ENCODE measurements at places on chromosomes 7 and 10. TPM values are rescaled to one million over a fixed set of nuclear protein-coding genes. Genes with fewer than 3 reads are reported as not detected.
A peak's percentile ranks its signal among the peaks of the same experiment; 100 is the strongest.

GRCh38 chr10:110553905-110554304 lies 13.6 kb upstream of the SMC3 start:
- no peak for DNase-seq

DNA sequence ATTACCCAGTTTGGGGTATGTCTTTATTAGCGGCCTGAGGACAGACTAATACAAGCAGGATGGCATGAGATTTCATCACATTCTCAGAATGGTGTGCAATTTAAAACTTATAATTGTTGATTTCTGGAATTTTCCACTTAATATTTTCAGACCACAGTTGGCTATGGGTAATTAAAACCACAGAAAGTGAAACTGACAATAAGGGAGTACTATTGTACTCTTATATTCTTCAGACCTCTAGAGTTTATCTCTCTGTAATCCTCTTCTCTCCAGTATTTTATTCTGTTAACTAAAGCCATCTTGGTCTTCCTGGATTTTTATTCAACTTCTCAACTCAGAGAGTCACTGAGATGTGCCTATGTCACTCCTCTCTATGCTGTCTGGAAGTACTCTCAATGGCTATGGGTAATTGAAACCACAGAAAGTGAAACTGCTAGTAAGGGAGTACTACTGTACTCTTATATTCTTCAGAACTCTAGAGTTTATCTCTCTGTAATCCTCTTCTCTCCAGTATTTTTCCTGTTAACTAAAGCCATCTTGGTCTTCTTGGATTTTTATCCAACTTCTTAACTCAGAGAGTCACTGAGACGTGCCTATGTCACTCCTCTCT lies 118.3 kb downstream of the PPP1R17 start:
- DNase-seq = no peak

The NRCAM gene
- total RNA-seq = 4.6 TPM

- no peak for DNase-seq
These were observed 863 bp downstream of the ST8SIA6 start for GRCh38 chr10:17453373-17454091.

The PNLIP gene
- total RNA-seq = not detected

DNA sequence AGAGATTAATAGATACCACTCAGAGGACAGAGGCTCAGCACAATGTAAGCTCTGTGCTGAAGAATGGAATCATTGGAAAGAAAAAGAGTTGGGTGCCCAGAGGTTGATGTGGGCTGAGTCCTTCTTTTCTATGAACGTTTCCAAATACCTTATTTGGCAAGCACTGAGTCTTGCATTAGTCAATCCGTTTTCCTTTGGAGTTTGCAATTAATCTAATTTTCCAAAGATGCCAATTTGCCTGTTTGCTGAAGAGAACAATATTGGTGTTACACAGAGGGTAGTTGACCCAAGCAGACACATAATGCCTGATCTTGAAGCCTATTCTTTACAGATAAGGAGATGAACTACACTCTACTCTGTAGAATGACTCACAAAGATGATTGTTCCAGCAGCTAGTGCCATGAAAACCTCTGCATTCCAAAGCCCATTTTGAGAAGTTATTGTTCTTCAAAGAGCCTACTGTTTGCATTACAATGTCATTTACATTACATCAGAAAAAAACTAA lies 55.4 kb upstream of the MET start:
- DNase-seq = no peak

DNA sequence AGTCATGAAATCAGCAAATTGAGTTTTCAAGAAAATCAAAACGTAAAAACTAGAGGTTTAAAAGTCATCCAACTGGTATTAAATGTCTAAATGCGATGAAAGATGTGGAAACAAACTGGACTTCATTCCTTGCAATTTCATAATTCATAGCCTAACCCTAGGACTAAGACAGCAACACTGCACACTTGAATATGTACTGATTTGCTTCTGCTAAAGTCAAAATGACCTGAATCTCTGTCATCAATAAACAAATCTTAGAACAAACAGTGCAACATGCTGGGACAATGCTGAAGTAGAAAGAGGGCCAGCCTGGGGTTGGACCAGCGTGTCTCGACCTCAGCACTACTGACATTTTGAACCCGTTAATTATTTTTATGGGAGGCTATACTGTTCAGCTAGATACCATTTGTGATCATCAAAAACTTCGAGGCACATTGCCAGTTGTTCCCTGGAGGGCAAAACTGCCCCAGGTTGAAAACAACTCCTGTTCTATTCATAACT lies 47.1 kb downstream of the MYOF start:
- DNase-seq = no peak

DNA sequence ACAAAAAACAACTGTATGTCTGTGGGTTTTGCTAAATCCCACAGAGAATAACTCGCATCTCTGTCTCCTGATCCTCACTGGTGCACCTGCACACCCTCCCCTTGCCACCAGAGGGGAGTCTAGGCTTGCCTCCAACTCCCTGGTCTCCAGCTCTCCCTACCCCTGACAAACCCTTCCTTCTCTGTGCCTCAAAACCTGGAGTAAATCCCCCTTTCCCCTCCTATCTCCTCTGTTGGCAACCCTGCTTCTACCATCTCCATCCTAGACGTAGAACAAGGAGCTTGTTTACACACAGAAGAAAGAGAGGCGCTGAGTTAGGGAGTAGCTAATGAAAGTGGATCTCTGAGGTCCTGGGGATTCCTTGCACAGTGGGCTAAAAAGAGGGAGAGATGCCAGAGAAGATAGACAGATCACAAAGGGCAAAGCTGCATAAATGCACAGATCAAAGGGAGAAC lies 6.0 kb downstream of the MBLAC1 start:
- peak; percentile 80 for DNase-seq

DNA sequence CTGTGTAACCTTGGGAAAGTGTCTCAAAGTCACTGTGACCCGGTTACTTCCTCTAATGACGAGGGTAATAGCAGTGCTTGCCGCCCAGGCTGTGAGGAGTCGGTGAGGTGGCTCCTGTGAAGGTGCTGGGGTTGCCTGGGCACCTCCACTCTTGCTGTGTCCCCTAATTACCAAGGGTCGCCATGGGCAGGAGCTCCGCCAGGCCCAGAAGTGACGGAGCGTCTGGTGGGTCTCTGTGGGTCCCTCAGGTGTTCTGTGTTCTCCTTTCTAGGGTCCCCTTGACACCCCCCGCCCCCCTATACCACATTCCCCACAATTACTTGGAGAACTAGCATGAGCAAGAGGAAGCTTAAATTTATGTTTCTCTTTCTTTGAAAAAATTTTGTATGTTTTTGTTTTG lies 161.5 kb downstream of the WDR37 start:
- DNase-seq = no peak

The PDE6C gene
- total RNA-seq = not detected

DNA sequence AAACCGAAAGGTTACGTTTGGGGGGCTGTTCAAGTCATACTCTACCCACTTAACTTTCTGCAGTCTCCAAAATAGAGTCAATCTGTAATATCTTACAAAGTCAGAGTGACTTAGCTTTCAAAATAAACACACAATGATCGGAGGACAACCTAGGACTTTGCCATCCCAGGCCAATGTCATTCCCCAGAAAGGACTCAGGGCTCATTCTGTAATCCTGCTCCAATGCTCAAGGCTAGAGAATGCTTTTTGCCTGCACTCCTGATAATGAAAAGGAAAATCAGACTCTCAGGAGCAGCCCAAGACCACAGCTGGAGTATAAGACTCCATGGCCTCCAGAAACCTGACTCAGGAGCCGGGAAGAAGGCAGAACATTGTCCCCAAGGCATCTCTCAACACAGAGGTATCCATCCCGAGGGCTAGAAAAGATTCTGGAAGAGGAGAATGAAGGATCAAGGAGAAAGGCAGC lies 28.5 kb upstream of the ASCC1 start:
- DNase-seq = no peak

DNA sequence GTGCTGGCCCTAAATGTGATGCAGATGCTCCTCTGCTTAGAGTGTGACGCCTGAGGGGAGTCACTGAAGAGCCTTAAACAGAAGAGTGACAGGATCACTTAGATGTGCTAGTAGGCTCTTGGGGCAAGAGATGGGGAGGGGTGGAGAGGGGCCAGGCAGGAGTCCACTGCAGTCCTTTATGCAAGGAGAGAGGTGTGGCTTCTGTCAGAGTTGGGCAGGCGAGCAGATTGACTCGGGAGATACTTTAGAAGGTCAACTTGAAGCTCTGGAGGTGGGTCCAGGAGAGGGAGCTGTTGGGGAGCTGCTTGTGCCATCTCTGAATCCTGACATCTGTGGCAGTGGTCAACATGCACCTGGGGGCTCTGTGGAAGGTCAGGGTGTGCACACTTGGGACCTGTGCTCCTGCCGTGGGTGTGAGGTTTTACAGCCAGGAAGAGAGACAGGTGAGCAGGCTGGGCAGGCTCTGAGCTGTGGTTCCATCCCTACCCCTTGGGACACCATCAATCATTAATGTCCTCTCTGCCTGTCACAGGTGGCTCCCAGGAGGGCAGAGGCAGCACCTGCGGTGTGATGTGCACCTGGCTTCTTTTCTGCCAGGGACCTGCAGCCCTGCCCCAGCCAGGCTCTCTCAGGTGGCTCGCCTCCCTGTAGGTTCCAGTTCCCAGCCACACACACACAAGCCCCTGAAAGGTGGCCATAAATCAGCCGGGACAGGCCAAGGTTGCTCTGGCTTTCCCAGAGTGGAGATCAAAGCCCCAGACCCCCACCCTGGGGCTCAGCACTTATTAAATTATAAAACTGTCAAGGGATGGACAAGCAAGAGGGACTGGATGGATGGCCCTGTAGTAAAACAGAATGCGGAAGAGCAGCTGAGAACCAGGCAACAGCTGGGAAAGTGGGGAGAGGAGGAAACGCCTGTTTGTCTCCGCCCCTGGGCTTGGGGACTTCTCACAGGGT lies 14.0 kb downstream of the NEURL1 start:
- no peak for DNase-seq

GRCh38 chr7:6078548-6078947 lies 47.4 kb downstream of the ANKRD61 start:
- peak; percentile 80 for DNase-seq

DNA sequence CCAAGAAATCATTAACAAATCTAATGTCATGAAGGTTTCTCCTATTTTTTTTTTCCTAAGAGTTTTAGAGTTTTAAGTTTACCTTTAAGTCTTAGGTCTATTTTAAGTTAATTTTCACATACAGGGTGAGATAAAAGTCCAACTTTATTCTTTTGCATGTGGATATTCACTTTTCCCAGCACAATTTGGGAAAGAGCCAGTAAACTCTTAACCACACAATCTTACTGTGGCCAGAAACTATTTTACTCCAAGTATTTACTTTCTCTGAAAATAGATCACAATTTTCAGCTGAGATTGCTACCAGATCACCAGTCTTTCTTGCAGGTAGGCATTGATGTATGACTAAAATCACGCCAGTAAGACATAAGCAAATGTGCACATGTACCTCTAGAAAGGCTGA lies 728.5 kb downstream of the TNS3 start:
- no peak for DNase-seq

- no peak for DNase-seq
These were observed 180.5 kb downstream of the CREB5 start for GRCh38 chr7:28592861-28593260.

- no peak for DNase-seq
These were observed 31.7 kb downstream of the ASB4 start for GRCh38 chr7:95517458-95517857.

DNA sequence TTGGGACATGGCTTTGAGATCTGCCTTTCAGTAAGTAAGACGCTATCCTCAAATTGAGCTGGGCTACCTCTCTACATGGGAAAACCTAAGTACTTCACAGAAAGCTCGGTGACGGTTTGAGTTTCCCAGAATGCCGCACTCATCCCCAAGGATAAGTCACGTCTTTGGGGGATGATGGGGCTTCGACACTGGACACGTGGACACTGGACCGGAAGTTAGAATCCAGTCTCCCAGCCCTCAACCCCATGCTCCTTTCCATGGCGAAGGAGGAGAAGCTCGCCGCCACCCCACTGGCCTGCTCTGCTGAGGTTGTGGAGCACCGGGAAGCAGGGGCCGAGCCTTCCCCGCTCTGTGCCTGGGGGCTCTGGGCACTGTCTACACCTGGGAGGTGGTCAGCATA lies 27.5 kb downstream of the PTPRE start:
- no peak for DNase-seq

DNA sequence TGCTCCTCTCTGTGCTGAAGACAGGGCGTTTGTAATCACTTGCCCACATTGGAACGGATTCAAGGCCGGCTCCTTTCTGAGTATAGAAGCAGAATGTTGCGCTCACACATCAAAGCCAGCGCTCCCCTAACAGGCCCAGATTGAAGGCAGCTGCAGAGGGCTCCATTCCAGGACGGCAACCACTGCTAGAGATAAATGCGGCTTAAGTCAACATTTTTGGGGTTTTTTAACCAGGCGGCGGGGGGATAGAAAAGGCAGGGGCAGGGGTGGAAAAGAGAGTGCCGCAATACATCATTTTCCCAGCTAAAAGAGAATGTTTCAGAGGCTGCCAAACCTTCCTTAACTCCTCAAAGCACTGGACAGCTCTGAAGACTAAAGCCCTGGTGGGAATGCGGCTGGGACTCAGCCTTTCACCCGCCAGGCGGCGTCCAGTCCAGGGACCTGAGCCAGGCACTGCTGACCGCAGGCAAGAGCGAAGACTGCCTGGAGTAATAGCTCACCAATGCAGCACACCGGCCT lies 189.6 kb downstream of the TNS3 start:
- no peak for DNase-seq

The ARHGEF35 gene
- total RNA-seq = 4.2 TPM

The NFKB2 gene
- 377 TPM for total RNA-seq

The SEMA3A gene
- total RNA-seq = 0.41 TPM

DNA sequence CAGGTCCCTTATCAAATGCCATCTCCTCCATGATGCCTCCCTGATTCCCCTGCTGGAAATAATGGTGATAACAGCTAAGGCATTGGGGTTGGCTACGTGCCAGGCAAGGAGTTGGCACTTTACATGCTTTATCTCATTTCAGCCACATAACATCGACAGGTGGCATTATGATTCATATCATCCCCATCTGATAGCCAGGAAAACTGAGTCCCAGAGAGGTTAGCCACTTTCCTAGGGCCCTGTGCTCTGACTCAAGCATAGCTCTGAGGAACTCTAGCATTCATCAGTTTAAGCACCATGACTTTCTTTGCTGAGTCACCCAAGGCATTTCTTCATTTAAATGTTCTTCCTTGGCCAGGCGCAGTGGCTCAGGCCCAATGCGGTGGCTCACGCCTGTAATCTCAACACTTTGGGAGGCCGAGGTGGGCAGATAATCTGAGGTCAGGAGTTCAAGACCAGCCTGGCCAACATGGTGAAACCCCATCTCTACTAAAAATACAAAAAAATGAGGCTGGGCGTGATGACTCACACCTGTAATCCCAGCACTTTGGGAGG lies 6.6 kb downstream of the LEP start:
- no peak for DNase-seq

GRCh38 chr10:123966896-123967231 lies 75.3 kb upstream of the CPXM2 start:
- no peak for DNase-seq

GRCh38 chr10:121500701-121501332 lies 97.4 kb downstream of the FGFR2 start:
- DNase-seq = no peak
